ENCODE measurements at places on chromosomes 12 and 14.

DNA sequence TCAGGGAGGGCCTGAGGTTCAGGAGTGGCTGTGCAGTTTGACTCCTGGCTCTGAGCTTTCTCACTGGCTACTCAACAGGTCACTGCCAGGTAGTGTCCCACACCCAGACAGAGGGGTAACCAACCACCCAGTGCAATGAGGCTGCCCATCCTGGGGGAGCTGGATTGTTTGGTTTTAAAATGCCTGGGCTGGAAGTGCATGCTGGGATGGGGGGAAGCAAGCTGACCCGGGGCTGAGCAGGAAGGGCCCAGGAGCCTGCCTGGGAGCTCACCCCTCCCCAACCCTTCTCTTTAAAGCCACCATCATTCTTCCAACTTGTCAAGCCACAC, 12.6 kb upstream of the ABHD12B start:
- DNase-seq, result no peak

DNA sequence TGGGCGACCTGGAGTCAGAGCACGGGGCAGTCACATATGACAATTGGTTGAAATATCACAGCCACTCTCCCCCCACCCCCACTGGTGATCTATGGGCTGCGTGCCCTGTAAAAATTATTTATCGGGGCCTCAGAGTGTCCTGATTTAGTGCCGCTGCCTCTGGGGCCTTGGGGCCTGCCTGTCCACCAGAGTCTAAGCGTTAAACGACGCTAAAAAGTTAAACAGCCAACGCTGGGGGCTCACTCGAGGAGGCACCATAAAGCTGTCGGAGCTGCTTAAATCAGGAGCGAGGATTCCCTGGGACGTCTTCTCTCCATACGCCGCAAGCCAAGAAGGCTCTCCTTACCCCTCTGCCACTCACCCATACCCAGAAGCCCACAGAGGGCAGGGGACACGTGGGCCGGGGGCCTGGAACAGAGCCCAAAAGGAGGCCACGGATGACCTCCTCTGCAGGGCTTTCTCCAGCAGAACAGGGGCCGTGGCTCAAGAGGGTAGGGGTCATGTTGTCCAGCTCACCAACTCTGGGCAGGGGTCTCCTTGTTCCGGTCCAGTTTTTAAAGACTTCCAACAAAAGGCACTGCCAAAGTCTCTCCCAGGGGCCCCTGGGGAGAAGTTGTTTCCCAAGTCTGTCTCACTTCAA, 42.2 kb downstream of the SMUG1 start:
- no peak for DNase-seq

GRCh38 chr12:41442896-41443295, 254.8 kb downstream of the PDZRN4 start:
- DNase-seq, result no peak

- no peak for DNase-seq
These were observed 10.8 kb upstream of the CNIH1 start for GRCh38 chr14:54451961-54452360.

GRCh38 chr14:96263347-96264199, 7.6 kb downstream of the BDKRB1 start:
- no peak for DNase-seq
